Osteoblast (primary cell): ENCODE measurements at places on chromosomes 12 and 14. TPM values are rescaled to one million over a fixed set of nuclear protein-coding genes. Genes with fewer than 3 reads are reported as not detected.
A peak's percentile ranks its signal among the peaks of the same experiment; 100 is the strongest.

GLI1 gene
- total RNA-seq = 0.29 and 0.36 TPM in 2 replicates

DNA sequence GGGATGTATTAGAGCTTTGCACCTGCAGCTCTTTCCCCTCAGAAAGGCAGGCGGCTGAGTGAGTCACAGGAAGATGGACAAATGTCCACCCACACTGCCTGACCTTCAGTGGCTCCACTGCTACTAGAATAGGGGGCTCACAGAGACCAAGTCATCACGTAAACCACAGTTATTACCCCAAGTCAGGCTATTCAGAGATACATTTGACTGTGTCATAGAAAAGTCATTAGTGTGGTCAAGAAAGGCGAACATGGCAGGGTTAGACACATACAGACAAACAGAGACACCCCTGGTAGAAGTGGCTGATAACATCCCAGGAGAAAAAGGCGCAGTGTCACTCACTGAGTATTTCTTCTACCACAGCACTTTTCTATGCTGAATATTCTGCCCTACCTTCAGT is 36.0 kb downstream of the GCH1 start:
- no peak for DNase-seq

GRCh38 chr12:85423947-85424346 is 143.9 kb downstream of the ALX1 start:
- no peak for DNase-seq

DNA sequence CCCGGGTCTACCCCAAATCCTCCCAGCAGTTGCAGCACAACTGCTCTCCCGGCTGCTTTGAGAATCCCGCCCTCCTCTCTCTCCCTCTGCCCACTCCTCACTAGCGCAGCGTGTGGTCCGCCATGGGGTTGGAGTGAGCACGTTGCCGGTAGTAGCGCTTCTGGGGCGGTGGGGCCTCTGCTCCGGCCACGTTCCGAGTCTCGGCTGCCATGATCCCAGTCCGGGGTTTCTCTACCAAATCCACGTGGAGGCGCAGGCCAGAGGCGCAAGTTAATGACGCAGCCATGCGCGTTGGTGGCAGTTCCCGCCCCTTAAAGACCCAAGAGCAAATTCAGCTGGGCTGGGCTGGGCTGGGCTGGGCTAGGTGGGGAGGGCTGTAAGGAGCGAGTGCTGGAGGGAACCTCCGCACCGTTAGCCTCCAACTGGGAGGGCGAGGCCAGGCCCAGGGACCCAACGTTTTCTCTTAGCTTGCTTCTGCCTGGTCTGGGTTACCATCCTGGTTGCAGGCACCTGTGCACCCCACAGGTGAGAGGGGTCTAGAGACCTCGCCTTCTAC is at the start of gene METTL1:
METTL1 (minus strand) TSS at position 233 of the 556 bp plus-strand sequence; CDS start at position 211, 22 bp downstream.
- peak; percentile 98 for DNase-seq

DNA sequence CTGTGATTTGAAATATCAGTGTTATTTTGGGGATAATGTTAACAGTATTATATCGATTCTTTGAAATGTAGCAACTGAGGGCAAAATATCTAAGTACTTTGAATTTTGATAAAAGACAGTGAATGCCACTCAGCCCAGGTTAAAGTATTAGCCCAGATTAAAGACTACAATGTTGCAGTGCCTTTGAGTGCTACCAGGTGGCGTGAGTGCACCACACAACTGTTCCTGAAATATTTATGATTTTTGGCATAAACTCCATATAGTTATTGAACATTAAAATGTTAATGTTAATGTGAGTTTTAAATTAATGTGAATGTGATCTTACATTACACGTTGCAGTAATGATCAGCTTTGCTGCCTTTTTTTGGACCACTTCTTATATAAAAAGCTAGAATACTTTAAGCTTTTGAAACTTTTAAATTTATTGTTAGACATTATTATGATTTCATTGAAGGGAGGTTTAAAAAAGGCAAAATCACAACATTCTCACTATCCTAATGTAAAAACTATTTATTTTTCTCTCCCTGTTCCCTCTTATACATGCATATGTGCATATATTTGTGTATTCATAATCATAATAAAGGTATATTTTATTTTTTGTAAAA is 22.5 kb downstream of the MRPS35 start:
- no peak for DNase-seq

GRCh38 chr12:107320929-107321631 is 227.7 kb upstream of the CRY1 start:
- DNase-seq = peak; percentile 69
